ENCODE measurements at places on chromosomes 7 and 10.

DNA sequence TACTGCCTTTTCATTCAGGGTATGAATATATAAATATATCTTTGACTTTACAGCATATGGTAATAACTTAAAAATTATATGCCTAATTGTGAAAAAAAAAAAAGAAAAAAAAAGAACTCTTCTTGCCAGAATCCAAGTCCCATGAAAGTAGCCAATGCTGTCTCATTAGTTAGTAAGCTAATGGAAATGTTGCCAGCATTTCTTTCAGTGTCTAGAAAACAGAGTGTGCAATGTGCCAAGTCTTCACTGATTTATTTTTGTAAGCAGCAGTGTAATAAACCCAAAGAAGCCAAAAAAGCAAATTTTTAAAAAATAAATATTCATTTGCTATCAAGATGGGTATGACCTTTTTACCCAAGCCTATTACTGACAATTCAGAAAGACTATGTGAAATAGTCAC is 31.1 kb upstream of the LRRN3 start:
- DNase-seq = no peak

DNA sequence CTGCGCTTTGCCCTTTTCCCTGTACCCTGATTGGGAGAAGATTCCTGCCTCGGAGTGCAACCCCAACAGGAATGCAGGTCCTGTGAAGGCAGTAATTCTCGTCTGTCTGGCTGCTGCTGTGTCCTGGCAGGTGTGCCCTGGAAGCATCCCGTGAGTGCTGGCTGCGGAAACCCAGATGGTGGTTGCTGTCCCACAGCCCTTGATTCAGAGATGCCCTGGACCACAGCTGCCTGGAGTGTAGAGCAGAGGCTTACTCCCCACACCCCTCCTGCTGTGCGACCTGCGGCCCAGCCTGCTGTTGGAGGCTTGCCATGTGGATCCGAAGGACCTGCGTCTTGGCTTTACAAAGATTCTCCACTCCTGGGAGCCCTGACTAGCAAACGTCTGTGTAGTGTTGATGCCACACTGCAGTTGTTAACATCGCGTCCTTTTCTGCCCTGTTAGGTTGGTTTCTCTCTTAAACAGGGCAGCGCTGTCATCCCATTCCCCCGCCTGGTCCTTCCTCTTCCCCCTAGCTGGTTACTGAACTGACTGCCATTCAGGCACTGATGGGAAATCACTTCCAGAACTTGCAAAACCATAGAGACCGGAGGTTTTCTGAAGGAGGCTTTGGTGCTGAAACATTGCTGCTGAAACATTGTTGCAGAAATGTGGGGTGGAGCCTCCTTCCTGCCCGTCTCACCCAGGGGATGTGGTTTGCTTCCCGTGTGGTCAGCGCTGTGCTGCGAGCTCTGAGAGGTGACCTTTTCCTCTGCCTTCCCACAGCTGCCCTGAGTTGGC is 53.3 kb downstream of the DNAJB6 start:
- DNase-seq = no peak

DNA sequence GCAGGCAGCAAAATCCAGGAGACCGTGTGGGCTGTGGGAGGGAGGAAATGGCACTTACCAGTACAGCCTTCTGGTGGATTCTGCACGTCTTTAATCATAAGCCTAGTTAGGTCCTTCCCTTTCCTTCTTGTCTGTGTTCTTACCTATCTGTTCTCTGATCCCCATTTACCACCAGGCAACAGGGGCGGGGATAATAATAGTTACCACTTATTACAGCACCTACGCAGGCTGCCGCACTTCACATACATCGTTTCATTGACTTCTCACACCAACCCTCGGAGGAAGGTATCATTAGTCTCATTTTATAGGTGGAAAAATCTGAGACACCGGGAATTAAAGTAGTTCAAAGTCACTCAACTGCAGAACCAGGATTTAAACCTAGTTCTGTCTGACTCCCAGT is 4.5 kb upstream of the EPHA1 start:
- no peak for DNase-seq

DNA sequence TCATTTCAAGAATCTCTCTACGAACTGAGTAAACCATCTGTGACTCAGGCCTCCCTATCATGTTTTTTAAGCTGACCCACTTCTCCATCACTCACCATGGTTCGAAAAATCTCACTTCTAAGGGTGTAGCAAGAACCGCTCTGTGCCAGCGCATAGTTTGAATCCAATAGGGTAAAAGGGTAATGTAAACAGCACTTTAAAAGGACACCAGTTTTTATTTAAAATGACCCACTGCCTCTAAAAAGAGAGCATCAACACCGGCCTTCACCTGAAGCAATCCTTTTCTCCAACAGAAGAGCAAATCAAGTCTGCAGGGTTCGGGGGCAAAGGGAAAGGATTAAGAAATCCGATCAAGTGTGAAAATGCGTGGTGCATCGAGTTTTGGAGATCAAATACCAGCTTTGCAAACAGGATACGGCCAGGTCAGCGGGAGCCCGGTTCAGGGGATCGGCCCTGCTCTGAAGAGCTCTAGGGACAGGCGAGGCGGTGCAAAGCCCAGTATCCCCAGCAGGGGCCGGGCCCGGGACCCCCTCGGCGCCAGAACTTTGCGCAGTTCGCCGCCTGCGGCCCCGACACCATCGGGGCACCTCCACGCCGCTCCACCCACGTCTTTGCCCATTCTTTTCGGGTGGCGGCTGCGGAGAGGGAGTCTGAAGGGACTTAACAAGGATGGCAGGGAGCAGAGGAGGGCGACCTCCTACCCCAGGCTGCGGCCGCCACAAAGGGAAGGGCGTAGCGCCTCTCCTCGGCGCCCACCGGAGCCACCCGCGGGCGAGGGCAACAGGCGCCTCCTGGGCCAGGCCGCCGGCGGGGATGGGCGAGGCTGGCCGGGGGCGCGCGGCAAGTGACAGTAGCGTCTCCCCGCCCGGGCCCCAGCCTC is 842 bp downstream of the NMT2 start:
- DNase-seq = no peak

DNA sequence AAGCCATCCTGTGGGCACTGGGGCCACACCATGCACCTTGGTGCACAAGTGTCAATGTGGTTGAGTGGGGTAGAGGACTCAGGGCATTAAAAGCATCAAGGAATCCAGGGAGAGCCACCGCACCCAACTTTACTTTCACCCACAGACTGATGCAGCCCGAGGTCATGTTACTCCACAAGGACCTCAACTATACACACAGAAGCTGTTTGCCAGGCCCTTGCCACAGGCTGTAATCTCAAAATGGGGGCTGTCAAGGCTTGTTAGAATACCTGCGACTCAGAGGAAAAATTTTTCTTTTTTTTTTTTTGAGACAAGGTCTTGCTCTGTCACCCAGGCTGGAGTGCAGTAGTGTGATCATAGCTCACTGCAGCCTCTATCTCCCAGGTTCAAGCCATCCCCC is 26.5 kb upstream of the KCTD7 start:
- no peak for DNase-seq

- DNase-seq = no peak
These were observed 79.9 kb downstream of the CNNM2 start for GRCh38 chr10:102997998-102998397.

DNA sequence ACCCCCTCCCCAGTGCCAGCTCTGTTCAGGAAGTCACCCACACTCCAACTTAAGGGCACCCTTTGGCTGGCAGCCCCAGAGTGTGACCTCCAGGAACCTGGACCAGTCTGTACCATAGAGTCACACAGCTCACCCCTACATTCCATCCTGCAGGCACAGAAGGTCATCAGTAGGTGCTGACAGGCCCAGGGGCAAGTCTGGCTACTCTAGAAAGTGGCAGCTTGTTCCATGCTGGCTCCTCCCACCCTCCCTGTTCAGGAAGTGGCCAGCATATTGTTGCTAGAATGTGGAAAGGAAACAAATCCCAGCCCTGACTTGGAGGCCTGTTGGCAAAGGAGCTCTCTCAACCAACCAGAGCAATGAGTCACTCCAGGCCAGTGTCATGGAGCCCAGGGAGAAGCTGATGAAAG is 3.2 kb upstream of the NCOA4 start:
- DNase-seq = no peak

GRCh38 chr10:133166828-133167692 is 7.0 kb downstream of the KNDC1 start:
- DNase-seq = no peak

- no peak for DNase-seq
These were observed 26.4 kb downstream of the MACC1 start for GRCh38 chr7:20190560-20191390.

DNA sequence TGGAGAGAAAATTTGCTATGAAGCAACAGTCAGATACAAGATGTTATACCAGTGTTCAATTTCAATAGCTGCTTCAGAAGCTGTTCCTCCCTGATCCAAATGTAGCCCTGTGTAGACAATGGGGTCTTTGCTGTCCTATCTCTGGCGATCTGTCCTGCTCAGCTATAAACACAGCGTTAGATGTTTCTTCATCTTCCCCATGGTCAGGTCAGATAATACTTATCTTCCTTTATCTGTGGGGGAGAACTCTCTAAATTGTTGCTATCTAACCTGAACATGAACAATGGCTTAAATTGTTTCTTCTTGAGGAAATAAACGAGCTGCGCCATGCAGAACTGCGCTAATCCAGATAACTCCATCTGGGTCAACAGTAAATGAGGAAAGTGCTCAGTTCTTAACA is 15.6 kb upstream of the KIAA1217 start:
- no peak for DNase-seq

- DNase-seq = no peak
These were observed 500.4 kb downstream of the MAGI2 start for GRCh38 chr7:78953090-78953489.

DNA sequence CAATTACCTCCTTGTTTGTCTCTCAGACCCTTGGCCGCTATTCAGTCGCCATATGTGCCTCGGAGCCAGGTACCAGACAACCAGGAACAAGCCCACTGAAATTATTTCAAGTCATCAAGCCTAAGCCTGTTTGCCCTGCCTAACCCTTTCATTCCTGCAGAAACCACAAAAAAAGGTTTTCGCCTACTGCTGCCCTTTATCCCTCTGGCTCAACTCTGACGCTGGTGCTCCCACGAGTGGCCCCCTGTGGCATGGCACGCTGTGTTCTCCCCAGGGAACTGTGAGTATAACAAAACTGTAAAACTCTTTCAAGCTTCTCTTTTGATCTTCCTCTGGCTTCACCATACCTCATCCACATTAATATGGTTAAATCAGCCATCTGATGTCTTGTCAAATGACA is 215.7 kb upstream of the CDC14C start:
- DNase-seq = no peak

DNA sequence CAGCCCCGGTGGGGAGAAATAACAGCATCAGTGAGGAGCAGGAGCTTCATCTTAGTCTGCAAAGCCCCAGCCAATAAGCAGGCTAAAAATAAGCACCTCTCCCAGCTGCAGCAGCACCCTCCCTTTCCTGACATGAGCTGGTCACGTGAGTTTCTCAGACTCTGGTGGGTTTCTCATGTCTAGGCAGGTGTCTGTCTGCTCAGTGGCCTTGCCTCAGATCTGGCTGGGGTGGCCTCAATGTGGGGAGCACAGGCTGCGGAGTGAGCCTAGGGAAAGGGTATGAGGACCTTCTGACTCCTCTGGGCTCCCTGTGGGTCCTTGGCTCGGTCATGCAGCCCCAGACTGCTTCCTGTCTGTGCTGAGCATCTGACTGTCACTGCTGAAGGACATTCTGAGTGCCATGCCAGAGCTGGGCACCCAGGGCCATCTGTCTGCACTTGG is 81.6 kb upstream of the LRRC4 start:
- DNase-seq = no peak

DNA sequence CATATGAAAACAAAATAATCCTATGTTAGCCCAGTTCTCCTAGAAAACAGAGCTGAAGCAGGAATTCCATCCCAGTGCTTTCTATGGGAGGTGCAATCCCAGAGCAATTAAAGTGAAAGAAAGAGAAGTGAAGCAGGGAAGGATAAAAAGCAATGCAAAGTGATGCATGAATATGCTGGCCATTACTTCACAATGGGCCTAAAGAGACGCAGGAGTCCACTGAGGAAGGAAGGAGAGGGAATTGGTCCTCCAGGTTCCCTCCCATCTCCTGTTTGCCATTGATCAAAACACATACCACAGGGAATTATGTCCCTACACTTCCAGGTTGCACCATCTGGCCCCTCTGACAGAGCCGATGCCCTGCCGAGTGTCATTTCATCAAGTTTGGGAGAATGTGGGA is 392.2 kb upstream of the NFE2L3 start:
- DNase-seq = no peak

- no peak for DNase-seq
These were observed 3.4 kb upstream of the FAM24B start for GRCh38 chr10:122882766-122883165.

DNA sequence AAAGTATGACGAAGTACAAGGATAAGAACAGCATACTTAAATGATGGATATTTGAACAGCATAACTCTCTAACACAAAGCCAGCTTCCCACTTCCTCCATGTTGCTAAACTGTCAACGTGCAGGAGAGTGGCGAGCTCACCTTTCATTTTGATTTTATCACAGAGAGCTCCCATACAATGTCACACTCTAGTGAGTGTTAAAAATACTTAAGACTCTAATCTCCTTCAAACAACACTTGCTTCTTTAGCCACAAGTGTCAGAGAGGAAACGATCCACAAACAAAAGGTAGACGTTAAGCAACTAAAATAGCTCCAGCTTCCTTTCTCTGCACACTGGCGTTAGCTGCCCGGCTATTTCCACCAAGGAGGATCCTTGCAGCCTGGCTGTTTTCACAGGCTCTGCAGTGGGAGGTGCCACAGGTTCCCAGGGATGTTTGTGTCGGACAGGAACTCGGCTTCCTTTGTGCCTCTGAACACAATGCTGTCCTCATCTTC is 194.6 kb downstream of the COBL start:
- no peak for DNase-seq

DNA sequence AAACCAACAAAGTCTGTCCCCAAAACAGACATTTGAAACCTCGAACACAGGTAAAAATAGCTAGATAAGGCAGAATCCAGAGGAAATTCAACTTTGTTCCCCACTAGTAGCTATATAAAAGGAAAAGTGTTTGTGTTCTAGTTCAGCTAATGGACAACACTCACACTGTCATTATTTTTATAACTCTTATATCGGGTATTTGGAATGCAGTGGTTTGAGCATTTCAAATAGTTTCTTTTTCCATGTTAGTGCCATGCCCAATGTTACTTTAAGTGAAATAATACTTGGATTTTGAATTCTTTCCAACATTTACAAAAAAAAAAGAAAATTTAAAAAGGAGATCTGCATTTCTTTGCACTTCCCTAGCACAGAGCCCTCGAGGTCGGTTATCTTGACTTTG is 213.6 kb downstream of the DOCK4 start:
- DNase-seq = no peak

DNA sequence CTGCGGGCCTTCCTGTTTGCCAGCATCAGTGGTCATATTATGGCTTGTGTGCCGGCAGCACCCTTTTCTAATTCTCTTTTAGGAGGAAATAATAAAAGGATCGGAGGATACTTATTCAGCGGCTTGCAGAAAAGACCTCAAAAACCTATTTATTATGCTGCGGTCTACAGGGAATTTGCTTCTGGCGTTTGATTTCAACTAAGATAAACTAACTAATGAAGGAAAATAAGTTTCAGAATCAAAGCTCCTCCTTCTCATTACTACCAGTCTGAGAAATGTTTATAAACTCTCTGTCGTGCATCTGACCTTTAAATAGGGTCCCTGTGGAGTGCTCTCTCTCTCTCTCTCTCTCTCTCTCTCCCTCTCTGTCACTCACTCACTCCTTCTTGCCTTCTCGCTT is 335.0 kb upstream of the GLI3 start:
- DNase-seq = no peak

Measured in cortex of kidney (tissue), 1 donor.